Activated naive CD4-positive, alpha-beta T cell (primary cell): ENCODE measurements at places on chromosomes 5 and 9.

DNA sequence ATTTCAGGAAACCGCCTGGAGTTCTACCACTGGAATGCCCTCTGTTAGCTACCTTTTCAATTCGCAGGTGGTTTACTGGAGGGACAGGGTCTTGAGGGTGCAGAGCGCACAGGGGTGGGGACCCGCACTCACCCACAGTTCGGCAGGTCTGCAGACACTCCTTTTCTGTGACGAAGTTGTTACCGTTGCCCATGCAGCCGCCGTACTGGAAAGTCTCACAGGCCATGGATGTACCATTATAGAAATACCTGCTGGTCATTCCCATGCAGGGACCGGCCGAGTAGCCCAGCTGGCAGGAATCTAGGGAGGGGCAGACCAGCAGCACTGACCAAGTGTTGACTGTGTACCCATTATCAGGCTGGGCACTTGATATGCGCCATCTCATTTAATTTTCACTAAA, 16.8 kb downstream of the AMBP start:
- no peak for DNase-seq

GRCh38 chr5:40480392-40480791, 199.3 kb upstream of the PTGER4 start:
- no peak for DNase-seq

DNA sequence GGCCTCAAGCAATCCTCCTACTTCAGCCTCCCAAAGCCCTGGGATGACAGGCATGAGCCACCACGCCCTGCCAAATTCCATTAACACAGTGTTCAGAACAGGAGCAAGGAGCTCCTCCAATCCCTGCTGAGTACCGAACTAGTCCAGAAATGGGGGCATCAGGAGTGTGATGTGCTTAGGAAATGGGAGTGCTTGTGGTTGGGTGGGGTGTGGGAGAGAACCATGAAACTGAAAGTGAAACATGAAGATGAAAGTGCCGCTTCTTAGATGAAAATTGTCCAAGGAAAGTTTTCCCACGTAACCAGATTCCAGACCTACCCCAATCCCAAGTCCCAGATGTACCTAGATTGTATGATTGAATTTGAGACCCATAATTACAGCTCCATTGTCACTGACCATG, 16.7 kb upstream of the ZNF131 start:
- DNase-seq, result no peak

DNA sequence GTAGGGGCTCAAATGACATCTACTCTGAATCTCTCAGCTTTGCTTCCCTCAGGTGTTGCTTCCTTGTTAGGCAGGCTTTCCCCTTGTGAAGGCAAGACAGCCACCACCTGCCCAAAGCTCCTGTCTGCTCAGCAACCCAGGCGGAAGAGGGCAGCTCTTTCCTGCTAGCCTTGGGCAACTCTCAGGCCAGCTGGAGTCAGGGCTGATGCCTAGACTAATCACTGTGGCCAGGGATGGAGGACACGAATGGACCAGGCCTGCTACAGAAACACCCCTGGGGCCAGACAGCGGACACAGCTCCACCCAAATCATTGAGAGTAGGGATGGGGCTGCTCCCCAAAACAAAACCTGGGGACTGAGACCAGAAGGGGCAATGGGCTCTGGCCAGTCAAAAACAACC, 138.0 kb downstream of the MTX3 start:
- no peak for DNase-seq

GRCh38 chr5:86748538-86749105, 130.9 kb downstream of the COX7C start:
- no peak for DNase-seq

GRCh38 chr9:82673919-82674318, 389.0 kb downstream of the RASEF start:
- no peak for DNase-seq

DNA sequence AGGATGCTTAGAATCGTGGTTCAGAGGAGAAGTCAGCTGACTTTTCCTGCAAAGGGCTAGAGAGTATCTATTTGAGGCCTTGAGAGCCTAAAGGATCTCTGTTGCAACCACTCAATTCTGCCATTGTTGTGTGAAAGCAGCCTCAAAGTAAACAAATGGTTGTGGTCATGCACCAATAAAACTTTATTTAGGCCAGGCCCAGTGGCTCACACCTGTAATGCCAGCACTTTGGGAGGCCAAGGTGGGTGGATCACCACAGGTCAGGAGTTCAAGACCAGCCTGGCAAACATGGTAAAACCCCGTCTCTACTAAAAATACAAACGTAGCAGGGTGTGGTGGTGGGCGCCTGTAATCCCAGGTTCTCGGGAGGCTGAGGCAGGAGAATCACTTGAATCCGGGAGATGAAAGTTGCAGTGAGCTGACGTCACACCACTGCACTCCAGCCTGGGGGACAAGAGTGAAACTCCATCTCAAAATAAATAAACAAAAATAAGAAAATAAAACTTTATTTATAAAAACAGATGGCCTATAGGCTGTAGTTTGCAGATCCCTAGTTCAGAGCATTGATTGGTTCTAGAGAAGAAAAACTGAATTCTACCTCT, 135.9 kb upstream of the KLF4 start:
- DNase-seq, result no peak

- no peak for DNase-seq
Measured at GRCh38 chr9:35669331-35670145, 4.2 kb upstream of the CA9 start.

- peak; percentile 26 for DNase-seq
Measured at GRCh38 chr5:177317959-177318377, 6.3 kb upstream of the MXD3 start.

- no peak for DNase-seq
Measured at GRCh38 chr5:37110135-37110534, 139.0 kb downstream of the CPLANE1 start.

DNA sequence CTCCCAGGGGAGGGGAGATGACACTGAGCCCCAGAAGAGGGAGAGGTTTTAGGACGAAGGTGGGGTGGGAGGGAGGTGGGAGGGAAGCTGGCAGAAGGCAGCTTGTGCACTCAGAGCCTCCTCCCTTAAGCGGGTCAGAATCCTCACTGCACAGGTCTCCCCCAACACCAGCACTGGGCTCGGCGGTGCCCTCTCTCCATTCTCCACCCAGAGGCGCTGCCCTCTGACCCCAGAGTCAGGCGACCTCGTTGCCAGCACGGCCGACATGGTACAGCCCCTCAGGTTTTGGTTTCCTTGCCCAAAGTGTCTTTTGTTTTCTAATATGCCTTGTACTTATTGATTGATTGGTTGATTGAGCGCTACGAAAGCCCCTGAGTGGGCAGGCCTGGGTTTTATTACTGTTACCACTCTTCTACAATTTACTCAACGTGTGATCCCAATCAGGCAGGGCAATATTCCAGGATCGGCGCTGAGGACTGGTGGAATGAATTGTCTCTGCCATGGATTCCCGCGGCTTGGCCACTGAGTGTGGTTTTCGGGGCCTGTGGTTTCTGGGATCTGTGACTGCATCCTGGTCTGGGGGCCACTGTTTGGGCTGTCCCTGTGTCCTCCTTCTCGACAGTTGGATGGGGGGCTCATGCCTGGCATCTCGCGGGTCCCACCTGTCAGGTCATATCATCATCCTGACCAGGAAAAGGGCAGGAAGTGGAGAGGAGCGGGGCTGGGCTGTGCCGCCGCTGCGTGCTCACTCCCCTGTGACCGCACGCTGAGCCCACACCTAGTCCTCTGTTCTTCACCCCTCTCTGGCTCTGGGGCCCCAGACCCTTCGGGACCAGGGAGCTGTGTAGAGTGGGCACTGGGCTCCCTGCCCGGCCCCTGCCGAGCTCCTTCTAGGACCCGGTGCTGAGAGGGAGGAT, 9.6 kb upstream of the FCN2 start:
- no peak for DNase-seq

DNA sequence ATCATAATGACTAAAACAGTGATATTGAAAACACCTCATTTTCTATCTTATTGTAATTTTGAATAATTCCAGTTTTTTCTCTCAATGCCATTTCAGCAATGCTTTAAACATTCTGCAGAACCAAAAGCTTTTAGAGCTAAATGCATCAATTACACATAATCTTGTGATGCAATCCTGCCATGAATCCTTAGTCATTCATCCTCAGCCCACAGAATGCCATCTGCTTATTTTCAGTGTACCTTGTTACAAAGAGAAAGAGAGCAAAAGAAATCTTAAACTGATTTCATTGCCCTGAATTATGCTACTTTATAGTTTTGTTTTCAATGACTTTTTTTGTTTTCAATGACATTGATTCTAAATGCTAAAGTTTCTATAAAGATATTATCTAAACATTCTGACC, 1234.8 kb upstream of the C9orf72 start:
- DNase-seq, result no peak

DNA sequence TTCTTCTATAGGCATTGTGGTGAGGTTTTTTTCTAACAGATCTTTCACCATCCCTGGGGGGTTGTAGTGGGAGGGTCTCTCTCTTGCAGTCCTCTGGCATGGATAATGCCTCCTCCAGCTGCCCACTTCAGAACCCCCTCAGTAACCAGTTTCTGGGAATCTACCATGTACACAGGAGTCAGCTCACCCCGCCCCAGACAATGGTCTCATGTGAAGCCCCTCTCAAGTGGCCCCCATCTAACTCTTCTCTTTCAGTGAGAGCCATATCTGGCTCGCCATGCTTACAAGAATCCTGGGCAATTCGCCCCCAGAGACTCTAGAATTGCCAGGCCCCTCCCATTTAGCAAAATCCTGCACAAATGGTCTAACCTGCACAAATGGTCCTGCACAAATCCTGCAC, 144.4 kb upstream of the FSTL4 start:
- no peak for DNase-seq

DNA sequence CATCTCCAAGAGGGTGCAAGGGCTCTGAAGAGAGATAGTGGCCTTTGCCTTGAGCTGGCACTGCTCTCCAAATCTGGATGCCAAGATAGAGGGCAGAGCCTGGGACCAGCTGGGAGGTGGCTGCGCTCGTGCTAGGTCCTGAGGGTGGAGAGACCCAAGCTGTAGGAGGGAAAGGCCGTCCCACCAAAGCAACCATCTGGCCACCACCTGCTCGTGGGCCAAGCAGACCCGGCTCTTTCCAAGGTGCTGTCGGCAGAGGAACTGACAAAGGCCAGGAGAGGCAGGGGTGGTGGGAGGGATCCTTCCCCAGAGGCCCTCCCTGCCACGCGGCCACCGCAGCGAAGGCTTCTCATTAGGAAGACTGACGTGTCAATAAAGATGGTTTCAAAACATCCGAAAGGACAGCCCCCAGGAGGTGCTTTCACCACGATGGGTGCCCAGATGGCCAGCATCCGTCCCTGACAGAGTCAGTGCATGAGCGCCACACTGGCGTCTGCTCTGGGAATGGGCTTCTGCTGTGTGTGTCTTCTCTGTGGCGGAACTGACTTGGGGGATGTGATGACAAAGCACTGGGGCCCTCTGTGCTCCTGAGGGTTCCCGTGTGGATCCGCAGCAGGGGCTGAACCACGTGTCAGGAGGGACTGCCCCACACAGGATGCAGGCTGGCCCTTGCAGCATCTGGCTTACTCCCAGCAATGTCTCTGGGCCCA, 213.5 kb downstream of the FANCC start:
- DNase-seq, result no peak

- DNase-seq, result no peak
Measured at GRCh38 chr5:39995990-39996389, 571.2 kb upstream of the DAB2 start.

- DNase-seq, result no peak
Measured at GRCh38 chr9:29548436-29548835, 1975.2 kb upstream of the C9orf72 start.

DNA sequence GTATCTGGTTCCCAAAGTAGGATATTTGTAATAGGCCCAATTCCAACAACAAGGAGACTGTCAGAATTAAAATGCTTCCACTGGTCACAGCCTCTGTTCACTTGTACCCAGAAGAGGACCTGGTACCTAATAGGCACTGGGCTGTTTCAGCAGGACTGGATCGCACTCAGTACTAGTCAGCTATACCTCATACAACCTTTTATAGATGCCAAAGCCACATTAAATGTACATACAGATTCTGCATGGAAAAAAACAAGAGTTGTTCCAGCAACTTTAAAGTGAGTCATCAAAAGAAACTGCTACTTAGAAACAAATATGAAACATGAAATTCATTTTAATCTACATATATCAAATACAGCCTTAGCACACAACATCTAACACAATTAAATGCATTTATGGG, 87.5 kb downstream of the GPR21 start:
- no peak for DNase-seq

DNA sequence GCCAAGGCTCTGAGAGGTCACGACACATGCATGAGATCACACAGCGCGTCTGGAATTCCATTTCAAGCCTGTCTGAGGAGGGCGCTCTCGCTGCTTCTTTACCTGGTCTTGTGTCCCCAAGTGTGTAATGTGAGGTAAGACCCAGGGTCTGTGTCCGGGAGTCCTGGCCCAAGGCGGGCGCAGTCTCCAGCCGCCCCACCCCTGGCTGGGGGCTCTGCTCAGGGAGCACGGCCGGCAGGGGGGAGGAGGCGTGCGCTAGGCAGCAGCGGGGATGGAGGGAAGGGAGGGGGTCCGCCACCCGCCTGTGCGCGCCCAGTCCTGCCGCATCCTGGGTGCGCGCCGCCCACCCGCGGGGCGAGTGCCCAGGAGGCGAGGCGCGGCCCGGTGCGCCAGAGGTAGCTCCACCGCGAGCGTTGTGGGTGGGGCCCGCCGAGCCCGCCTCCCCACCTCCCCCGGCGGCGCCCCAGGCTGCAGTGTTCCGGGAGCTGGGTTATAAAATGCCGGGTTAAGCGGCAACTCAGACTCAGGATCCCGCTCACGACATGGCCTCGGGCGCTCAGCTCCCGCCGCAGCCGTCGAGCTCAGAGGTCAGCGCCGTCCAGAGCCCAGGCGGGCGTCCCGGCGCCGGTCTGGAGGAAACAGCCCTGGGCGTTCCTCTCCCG, at the start of gene CCNI2:
Gene CCNI2, plus strand, starts transcription at position 473 of the 662 bp plus-strand sequence. Its CDS starts 70 bp downstream, at position 543.
- DNase-seq, result peak; percentile 36

- no peak for DNase-seq
Measured at GRCh38 chr5:146213210-146213826, 9.9 kb downstream of the RBM27 start.

DNA sequence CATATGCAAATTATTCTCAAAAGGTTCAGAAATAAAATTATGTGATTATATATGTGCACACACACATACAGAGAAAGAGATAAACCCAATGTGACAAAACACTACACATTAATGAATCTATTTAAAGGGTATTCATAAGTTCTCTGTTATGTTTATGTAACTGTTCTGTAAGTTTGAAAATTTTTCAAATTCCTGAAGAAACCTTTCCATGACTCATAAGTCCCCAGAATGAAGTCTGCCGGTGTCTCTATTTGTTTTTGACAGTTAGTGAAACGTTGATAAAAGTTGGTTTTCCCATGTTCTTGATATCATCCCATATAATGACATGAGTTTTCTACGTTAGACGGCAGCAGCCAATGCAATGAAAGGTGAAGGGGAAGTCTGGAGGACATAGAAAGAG, 199.5 kb upstream of the PUM3 start:
- no peak for DNase-seq

- no peak for DNase-seq
Measured at GRCh38 chr5:93117751-93118531, 463.1 kb downstream of the NR2F1-AS1 start.

DNA sequence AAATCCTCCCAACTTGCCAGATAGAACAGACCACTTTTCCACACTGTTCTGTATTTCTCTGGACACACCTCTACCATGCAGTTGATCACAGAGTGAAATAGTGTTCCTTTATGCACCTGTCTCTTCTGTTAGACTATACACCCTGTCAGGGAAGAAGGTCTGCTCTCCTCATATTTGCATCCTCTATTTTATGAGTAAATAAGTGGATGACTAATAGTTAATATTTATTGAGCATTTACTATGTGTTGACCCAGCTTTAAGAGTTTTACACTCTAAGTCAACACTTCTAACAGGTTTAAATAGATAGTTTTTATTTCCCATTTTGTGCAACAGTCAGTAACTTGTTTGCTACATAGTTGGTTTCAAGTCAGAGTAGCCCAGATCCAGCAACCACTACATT, 452.8 kb upstream of the MPDZ start:
- no peak for DNase-seq
